Hematopoietic multipotent progenitor cell (in vitro differentiated cells): ENCODE measurements at places on chromosomes 7 and 10. TPM values are rescaled to one million over a fixed set of nuclear protein-coding genes. Genes with fewer than 3 reads are reported as not detected.

GRCh38 chr7:48140001-48140681, 31.1 kb upstream of the ABCA13 start:
- peak; percentile 17 for DNase-seq

GRCh38 chr7:134022286-134022911, 104.7 kb upstream of the LRGUK start:
- DNase-seq: no peak

- DNase-seq: no peak
Measured at GRCh38 chr10:60679388-60679990, 98.8 kb upstream of the CDK1 start.

GRCh38 chr10:74887614-74888284, 61.3 kb downstream of the KAT6B start:
- no peak for DNase-seq

DNA sequence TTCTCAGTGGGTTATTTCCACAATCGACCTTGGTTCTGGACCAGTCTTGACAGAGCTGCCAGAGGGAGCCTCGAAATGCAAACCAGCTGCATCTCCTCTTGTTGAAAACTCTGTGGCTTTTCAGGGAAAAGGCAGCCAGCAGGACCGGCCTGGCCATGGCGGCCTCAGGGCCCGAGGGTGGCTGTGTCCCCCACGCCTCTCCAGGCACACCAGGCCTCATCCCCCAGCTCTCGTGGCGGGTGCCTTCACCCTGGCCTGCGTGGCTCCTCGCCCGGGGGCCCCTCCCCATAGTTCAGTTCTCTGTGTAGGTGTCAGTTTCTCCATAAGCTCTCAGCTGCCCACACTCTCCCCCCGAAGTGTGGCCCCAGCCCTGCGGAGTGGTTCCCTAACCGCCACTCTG, 63.5 kb downstream of the MGMT start:
- no peak for DNase-seq

FAM25A gene
- total RNA-seq: not detected
